Type B pancreatic cell (in vitro differentiated cells): ENCODE measurements at places on chromosomes 1 and 21. TPM values are rescaled to one million over a fixed set of nuclear protein-coding genes. Genes with fewer than 3 reads are reported as not detected.

DNA sequence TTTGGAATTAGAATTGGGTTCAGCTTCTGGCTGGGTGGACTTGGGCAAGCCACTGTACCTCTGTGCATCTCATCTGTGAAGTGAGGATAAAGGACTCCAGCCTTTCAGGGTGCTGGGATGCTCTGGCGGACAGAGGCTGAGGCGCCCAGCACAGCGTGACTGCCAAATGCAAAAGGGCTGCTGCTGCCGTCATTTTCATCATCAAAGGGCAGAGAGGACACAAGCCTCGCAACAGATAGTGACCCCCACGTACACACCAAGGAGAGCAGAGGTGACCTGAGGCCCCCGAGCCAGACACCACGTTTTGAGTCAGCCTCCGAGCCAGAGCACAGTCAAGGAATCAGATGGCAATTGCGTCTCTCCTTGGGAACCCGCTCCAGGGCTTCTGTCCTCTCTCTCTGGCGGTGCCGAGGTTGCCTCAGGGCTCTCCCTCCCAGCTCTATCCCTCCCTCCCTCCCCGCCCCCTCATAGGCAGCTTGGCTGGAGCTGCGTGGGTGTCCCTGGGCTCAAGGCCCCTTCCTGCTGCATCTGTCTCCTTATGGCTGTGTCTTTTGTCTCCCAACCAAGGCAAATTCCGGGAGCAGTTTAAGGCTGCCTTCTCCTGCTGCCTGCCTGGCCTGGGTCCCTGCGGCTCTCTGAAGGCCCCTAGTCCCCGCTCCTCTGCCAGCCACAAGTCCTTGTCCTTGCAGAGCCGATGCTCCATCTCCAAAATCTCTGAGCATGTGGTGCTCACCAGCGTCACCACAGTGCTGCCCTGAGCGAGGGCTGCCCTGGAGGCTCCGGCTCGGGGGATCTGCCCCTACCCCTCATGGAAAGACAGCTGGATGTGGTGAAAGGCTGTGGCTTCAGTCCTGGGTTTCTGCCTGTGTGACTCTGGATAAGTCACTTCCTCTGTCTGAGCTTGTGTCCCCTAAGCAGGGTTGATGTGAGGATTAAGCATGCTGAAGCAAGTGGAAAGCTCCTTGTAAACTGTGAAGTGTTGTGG lies 9.0 kb downstream of the HCRTR1 start:
- no peaks in the 10 kb centered on the region for H3K27me3 ChIP-seq
- no peak for DNase-seq
- peaks cover 8% of the 10 kb centered on the region for H3K4me1 ChIP-seq
- no peak overlapping the region for H3K4me3 ChIP-seq
- peak overlapping the region; percentile 36 for H3K27ac ChIP-seq

DNA sequence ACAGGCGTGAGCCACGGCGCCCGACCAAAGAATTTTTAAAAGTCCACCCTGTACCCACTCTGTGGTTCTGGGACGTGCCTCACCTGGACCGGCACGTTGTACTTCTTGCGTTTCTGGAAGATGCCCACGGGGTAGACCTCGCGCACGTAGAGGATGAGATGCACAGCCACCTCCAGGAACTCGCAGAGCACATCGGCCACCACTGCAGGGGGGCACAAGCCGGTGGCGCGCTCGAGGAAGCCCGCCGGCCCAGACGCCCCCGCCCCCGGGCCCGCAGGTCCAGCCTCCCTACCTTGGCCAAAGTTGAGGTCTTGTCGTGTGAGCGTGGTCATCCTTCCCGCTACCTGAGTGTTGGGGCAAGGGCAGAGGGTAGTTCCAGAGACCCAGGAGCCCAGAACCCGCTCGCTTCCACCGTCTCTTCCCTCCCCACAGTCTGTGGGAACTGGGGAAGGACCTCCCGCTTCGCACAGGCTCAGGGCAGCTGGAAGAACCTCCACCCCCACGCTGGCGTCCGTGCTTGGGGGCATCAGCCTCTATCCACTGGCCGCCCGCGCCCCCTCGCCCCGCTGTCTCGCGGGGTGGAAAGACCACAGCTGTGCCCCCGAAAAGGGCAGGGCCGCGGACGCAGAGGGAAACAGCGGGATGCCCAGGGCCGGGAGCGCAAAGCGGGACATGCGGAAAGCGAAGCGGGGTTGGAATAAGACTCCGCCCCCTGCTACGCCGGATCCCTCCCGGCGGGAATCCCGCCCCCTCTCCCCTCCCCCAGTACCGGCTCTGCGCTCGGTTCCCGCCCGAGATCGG lies 478 bp downstream of the MAD2L2 start:
- peaks cover 4% of the 10 kb centered on the region for H3K36me3 ChIP-seq
- H3K4me3 ChIP-seq: peak overlapping the region; percentile 88
- DNase-seq: no peak
- no peaks in the 10 kb centered on the region for H3K27me3 ChIP-seq
- H3K27ac ChIP-seq: no peak overlapping the region

GRCh38 chr1:197961449-197961848 lies 44.3 kb downstream of the LHX9 start:
- no peak overlapping the region for H3K27ac ChIP-seq
- H3K4me1 ChIP-seq: no peaks in the 10 kb centered on the region
- no peak overlapping the region for H3K4me3 ChIP-seq
- H3K27me3 ChIP-seq: peaks cover 3% of the 10 kb centered on the region
- H3K36me3 ChIP-seq: no peaks in the 10 kb centered on the region

DNA sequence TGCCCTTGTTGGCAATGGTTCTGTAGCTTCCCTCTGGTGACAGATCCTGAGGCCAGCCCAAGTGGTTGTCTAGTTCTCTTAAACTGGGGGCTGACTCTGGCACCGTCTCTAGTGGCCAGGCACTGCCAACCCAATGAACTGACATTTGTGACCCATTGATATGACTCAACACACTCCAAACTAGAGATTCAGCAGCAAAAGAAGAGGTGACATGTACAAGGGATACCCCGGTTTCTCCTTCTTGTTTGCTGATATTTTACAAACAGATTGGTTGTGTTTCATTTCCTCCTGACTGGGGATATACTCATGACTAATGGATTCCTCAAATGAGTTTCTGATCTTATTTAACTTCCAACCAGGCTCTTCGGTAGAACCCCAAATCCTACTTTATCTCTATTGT lies 65.9 kb upstream of the DNAJC6 start:
- no peak overlapping the region for H3K4me3 ChIP-seq
- no peaks in the 10 kb centered on the region for H3K36me3 ChIP-seq
- H3K4me1 ChIP-seq: peaks cover 7% of the 10 kb centered on the region
- H3K27me3 ChIP-seq: no peaks in the 10 kb centered on the region
- no peak for DNase-seq
- no peak overlapping the region for H3K27ac ChIP-seq

DNA sequence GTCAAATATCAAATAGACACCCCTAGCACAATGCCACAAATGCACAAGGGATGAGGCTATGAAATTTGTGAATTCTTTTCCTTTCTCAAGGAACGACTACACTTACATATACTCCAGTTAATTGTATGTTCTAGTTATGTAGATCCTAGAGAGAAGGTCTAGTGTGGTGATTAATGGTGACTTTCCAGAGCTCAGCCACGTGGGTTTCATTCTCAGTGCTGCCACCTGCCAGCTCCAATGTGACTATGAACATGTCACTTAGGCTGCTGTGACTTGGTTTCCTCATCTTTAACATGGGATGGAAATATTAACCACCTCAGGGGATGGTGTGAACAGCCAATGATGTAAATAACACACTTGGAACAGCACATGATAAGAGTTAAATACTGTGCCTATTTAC lies 138.3 kb downstream of the APP start:
- peaks cover 20% of the 10 kb centered on the region for H3K4me1 ChIP-seq
- H3K4me3 ChIP-seq: no peak overlapping the region
- peaks cover 67% of the 10 kb centered on the region for H3K36me3 ChIP-seq
- no peaks in the 10 kb centered on the region for H3K27me3 ChIP-seq

DNA sequence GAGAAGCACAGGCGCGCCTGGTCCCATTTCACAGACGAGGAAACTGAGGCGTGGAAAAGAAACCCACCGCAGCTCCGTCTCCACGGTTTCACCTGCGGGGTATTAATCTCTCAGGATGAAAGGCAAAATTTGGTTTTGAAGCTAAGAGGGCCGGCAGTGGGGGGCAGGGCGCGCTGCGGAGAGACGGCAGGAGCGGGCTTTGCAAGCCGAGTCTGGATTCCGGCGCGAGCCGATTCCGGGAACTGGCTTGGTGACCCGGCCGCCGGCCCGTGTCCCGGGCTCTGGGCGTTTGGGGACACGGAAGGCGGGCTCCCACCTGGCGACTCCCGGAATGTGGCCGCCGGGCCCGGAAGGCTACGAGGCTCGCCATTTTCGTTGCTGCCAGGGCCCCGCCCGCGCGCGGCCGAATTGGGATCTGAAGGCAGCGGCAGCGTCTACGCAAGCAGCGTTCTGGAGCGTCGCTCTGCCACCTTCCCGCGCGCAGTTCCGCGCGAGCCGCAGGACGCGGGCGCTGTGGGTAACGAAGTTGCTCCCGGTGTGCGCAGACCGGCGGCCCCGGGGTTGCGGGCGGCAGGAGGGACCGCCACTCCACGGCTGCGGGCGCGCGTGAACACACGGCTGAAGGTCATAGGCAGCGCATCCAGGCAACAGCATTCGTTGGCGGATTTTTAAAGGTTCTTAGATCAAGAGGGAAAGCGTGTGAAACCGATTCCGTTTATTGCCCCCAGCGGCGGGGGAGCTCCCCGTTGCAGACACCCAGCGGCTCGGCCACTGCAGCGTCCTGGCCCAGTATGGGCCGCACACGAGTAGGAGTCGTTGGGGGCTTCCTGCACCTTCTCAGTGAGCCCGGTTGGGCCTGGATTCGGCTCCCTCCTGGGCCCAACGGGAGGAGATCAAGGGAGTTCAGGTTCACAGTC lies 5.4 kb upstream of the PRDM16 start:
- peaks cover 4% of the 10 kb centered on the region for H3K4me1 ChIP-seq
- peaks cover 67% of the 10 kb centered on the region for H3K27me3 ChIP-seq
- H3K36me3 ChIP-seq: peaks cover 4% of the 10 kb centered on the region
- H3K27ac ChIP-seq: no peak overlapping the region
- peak; percentile 69 for DNase-seq

DNA sequence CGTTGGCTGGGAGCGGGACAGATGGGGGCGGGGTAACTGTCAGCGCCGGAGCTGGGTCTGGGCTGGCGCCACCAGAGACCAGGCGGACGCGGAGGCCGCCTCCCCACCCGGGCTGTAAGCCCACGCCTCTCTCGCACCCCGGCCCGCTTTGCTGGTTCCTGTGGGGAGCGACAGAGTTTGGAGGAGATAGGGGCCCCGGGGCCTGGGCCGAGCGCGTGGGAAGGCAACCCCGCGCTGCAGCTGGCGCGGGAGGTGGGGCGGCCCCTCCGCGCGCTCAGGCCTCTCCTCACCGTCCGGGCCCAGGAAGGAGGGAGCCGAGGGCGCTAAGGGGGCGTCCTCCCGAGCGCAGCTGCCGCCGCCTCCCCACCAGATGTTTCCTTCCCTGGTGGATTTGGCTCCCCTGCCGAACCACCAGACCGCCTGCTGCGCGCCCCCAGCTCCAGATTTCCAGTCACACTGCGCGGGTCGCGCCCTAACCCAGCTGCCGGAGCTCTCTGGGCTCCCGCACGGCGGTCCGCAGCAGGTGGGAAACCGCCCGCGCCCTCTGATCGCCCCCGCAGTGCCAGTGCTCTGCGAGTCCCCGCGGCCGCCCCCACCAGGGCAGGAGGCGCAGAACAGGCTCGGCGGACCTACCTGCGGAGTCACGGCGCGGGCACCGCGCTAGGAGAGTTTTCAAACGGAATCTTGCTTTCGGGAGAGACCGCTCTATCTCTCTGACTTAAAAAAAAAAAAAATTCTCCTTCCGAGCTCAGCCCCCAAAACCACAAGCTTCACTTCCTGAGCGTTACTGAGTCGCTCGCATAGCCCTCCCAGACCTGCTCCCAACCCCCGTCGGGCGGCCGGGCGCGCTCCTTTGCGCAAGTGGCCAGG lies 1.1 kb downstream of the GFI1 start:
- peak; percentile 76 for DNase-seq
- no peaks in the 10 kb centered on the region for H3K36me3 ChIP-seq
- H3K27me3 ChIP-seq: peaks cover 90% of the 10 kb centered on the region

- H3K4me3 ChIP-seq: peak overlapping the region; percentile 39
- H3K4me1 ChIP-seq: peaks cover 6% of the 10 kb centered on the region
- DNase-seq: no peak
- no peak overlapping the region for H3K27ac ChIP-seq
Measured at GRCh38 chr1:165116732-165117131, 239.8 kb downstream of the LMX1A start.

DNA sequence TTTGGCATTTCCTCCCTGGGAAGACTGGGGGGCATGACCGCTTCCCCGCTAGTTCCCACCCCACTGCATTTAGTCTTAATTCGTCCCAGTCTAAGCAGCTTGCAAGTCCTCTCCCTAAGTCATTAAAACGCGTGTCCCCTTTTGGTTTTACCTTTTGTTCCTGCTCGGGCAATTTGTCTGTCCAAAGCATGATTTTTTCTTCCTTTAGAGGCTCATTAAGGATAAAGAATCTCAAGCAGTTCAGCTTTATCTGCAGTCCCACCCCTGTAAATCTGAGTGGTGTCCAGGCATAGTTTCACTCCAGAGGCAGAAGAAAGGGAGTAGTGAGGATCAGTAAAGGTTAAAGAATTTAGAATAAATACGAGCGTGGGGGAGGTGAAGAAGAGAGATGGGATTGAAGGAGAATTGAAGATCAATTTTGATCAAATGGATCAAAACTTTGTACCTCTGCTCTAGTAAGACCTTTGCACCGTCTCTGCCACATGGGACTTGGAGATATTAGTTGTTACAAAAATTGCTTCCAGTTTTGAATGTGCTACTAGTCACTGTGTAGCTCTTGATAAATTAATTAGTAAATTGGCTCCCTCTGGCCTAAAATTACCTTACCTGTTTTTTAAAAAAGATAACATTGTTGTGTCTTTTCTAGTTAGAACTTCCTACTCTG lies 989 bp upstream of the ETV3 start:
- DNase-seq: no peak
- peak overlapping the region; percentile 97 for H3K27ac ChIP-seq
- no peaks in the 10 kb centered on the region for H3K27me3 ChIP-seq
- H3K36me3 ChIP-seq: peaks cover 12% of the 10 kb centered on the region
- peak overlapping the region; percentile 92 for H3K4me3 ChIP-seq

- no peak for DNase-seq
- peak overlapping the region; percentile 70 for H3K27ac ChIP-seq
- H3K4me3 ChIP-seq: no peak overlapping the region
- peaks cover 4% of the 10 kb centered on the region for H3K36me3 ChIP-seq
Measured at GRCh38 chr1:8197493-8198282, 120.2 kb upstream of the SLC45A1 start.

GRCh38 chr1:213969958-213970555 lies 17.7 kb upstream of the PROX1 start:
- H3K27ac ChIP-seq: no peak overlapping the region
- peaks cover 20% of the 10 kb centered on the region for H3K4me1 ChIP-seq
- no peak for DNase-seq
- H3K36me3 ChIP-seq: no peaks in the 10 kb centered on the region
- H3K27me3 ChIP-seq: peaks cover 26% of the 10 kb centered on the region
- H3K4me3 ChIP-seq: no peak overlapping the region

- H3K27ac ChIP-seq: no peak overlapping the region
- DNase-seq: no peak
- peaks cover 30% of the 10 kb centered on the region for H3K36me3 ChIP-seq
- peaks cover 15% of the 10 kb centered on the region for H3K4me1 ChIP-seq
Measured at GRCh38 chr1:63955370-63956145, 181.7 kb downstream of the ROR1 start.

TPM3 gene
- total RNA-seq: 263 and 371 TPM in 2 replicates

SLAMF9 gene
- not detected in 2 replicates for total RNA-seq

F11R gene
- 66.8 and 147 TPM in 2 replicates for total RNA-seq
